ENCODE measurements at places on chromosomes 6 and 20.

GRCh38 chr20:1489764-1490436 is 1.3 kb downstream of the SIRPB2 start:
- H3K4me3 ChIP-seq: no peak overlapping the region
- no peak overlapping the region for H3K27ac ChIP-seq
- no peak for DNase-seq
- no peaks in the 10 kb centered on the region for H3K36me3 ChIP-seq
- H3K27me3 ChIP-seq: peaks cover 34% of the 10 kb centered on the region
- H3K4me1 ChIP-seq: peaks cover 13% of the 10 kb centered on the region

- H3K36me3 ChIP-seq: no peaks in the 10 kb centered on the region
- peaks cover 31% of the 10 kb centered on the region for H3K27me3 ChIP-seq
- no peak overlapping the region for H3K27ac ChIP-seq
- DNase-seq: no peak
These were observed 59.7 kb upstream of the MYLIP start for GRCh38 chr6:16069222-16069621.

DNA sequence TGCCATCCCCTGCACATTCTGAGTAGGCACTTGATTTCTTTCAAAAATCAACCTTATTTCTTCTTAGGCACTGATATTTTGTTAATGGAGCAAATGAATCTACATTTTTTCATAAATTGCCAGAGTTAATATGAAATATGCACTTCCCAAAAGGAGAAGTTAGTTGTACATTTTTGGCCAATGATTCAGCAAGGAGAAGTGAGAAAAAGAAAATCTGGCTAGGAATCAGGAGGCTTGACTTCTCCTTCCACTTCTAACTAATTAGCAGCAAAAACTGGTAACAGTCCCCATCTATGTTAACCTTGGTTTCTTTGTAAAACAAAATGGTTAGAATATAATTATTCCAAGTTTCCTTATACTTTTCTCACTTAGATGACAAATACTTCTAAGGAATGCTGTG is 7.0 kb upstream of the DSE start:
- no peaks in the 10 kb centered on the region for H3K36me3 ChIP-seq
- peaks cover 5% of the 10 kb centered on the region for H3K27me3 ChIP-seq
- no peak overlapping the region for H3K27ac ChIP-seq

GRCh38 chr6:153062516-153062915 is 60.0 kb upstream of the MTRF1L start:
- peaks cover 21% of the 10 kb centered on the region for H3K27me3 ChIP-seq
- H3K36me3 ChIP-seq: peaks cover 4% of the 10 kb centered on the region
- no peak overlapping the region for H3K27ac ChIP-seq
- no peak for DNase-seq
- no peak overlapping the region for H3K4me3 ChIP-seq

DNA sequence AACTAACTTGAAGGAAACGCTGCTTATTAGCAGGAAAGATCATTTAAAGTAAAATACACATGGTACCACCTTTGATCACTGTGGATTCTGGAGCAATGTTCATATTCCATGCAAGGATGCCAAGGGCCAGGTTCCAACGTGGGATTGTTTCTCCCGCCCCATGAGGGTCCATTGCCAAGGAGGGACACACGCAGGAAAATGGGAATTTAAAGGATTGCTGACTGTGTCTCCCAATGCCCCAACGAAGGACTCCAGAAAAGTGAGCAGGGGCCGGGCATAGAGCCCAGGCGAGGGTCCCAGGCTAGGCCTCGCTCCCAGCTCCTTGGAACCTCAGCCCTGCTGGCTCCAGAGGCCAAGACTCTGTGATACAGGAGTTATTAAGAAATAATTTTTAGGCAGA is 111.2 kb downstream of the DACT2 start:
- H3K4me1 ChIP-seq: no peaks in the 10 kb centered on the region
- H3K36me3 ChIP-seq: no peaks in the 10 kb centered on the region
- no peak overlapping the region for H3K27ac ChIP-seq
- H3K27me3 ChIP-seq: no peaks in the 10 kb centered on the region

DNA sequence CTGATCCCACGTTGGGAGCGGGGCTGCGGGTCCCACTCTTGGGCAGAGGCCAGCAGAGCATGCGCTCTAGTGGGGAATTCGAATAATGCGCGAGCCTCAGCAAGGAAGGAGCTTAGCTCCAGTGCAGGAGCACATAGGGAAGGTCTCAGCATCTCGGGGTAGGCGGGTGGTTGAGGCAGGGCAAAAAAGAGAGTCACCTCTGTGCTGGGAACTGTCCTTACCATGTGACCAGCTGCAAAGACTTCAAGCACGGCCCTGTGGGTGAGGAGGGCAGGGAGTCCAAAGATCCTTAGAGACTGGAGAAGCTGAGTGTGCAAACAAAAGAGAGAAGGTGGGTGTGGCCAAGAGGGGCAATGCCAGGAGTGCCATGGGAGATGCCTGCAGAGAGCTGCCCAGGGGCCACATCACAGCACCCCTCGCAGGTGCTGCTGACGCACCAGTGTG is 79.2 kb upstream of the CD93 start:
- H3K27ac ChIP-seq: no peak overlapping the region
- no peaks in the 10 kb centered on the region for H3K27me3 ChIP-seq
- H3K4me1 ChIP-seq: no peaks in the 10 kb centered on the region

GRCh38 chr6:56771189-56771588 is 128.5 kb upstream of the DST start:
- no peak overlapping the region for H3K4me3 ChIP-seq
- no peaks in the 10 kb centered on the region for H3K4me1 ChIP-seq
- no peak overlapping the region for H3K27ac ChIP-seq
- DNase-seq: no peak
- H3K36me3 ChIP-seq: no peaks in the 10 kb centered on the region
